ENCODE measurements at places on chromosomes 3 and 15. TPM values are rescaled to one million over a fixed set of nuclear protein-coding genes. Genes with fewer than 3 reads are reported as not detected.
A peak's percentile ranks its signal among the peaks of the same experiment; 100 is the strongest.

DNA sequence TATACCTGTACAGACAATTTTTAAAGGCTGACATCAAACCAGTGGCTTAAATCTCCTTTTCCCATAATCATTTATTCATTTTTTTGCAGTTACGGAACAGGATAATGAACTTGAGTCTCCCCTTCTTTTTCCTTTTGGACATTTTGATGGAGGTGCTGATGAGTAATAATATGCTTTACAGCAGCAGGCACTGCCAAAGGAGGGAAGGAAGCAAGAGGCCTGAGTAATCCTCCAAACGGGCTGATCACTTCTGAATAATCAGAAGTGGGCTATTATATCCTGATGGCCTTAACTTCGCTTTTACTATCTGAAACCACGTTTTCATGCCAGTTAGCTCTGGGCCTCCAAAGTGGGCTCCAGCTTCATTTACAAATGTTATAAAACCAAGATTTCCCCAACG is 527.2 kb downstream of the FOXP1 start:
- peak overlapping the region; percentile 96 for H3K27ac ChIP-seq
- H3K27me3 ChIP-seq = no peaks in the 10 kb centered on the region
- peaks cover 23% of the 10 kb centered on the region for H3K36me3 ChIP-seq

- H3K4me3 ChIP-seq = no peak overlapping the region
- H3K27me3 ChIP-seq = no peaks in the 10 kb centered on the region
- DNase-seq = no peak
- H3K4me1 ChIP-seq = no peaks in the 10 kb centered on the region
- H3K27ac ChIP-seq = no peak overlapping the region
- no peaks in the 10 kb centered on the region for H3K36me3 ChIP-seq
Observed at GRCh38 chr3:3599016-3599415, 200.2 kb upstream of the LRRN1 start.

GRCh38 chr3:129040579-129041300 is 19.8 kb upstream of the GP9 start:
- no peak overlapping the region for H3K27ac ChIP-seq
- peaks cover 5% of the 10 kb centered on the region for H3K4me1 ChIP-seq
- DNase-seq = no peak
- no peak overlapping the region for H3K4me3 ChIP-seq

PYGO1 gene
- not detected for total RNA-seq

DNA sequence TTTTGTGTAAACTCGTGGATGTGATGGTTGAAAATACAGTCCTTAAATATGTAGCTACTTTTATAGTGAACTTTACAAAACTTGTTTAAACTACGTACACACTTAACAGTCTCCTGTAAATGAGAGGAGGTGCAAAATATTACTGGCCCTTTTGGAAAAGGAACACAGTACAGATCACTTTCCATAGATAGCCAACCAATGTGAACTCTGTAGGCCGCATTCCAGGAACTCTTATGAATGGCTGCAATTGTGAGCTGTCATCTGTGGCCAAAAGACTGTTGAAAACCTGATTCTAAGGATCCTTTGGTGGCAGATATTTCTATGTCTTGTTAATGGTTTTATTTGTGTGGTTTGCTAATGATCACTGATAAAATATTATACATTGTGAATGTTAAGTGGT is 6.2 kb downstream of the TSC22D2 start:
- H3K4me3 ChIP-seq = peak overlapping the region; percentile 98
- no peak for DNase-seq
- H3K27ac ChIP-seq = no peak overlapping the region
- H3K27me3 ChIP-seq = no peaks in the 10 kb centered on the region
- H3K4me1 ChIP-seq = peaks cover 60% of the 10 kb centered on the region
- peaks cover 6% of the 10 kb centered on the region for H3K36me3 ChIP-seq

DNA sequence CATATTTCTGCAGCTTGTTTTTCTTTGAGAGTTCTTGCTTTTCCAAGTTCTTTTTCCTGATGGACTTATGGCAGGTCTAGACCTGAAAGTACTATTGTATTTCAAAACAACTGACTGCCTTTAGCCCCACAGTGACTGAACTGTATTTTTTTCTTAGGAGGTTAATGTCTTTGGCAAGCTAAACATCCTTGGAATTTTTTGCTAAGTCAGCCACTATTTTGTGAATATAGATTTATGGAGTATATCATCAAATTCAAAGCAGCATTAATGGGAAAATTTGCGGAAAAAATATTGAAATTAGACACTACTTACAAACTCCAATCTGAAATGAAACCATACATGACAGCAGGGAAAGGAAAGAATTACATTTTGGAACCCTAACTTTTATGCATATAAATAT is 8.6 kb downstream of the PIK3CA start:
- H3K36me3 ChIP-seq = no peaks in the 10 kb centered on the region
- no peak overlapping the region for H3K27ac ChIP-seq
- peaks cover 39% of the 10 kb centered on the region for H3K4me1 ChIP-seq
- no peak for DNase-seq
- H3K27me3 ChIP-seq = no peaks in the 10 kb centered on the region

GRCh38 chr3:100482176-100482575 is 10.2 kb upstream of the TMEM45A start:
- no peak overlapping the region for H3K4me3 ChIP-seq
- no peak overlapping the region for H3K27ac ChIP-seq
- no peak for DNase-seq
- no peaks in the 10 kb centered on the region for H3K4me1 ChIP-seq
- no peaks in the 10 kb centered on the region for H3K36me3 ChIP-seq

- no peak overlapping the region for H3K4me3 ChIP-seq
- no peak for DNase-seq
- no peaks in the 10 kb centered on the region for H3K4me1 ChIP-seq
- H3K27ac ChIP-seq = no peak overlapping the region
- no peaks in the 10 kb centered on the region for H3K36me3 ChIP-seq
- H3K27me3 ChIP-seq = no peaks in the 10 kb centered on the region
Observed at GRCh38 chr15:65431731-65432130, 9.0 kb upstream of the IGDCC4 start.

DNA sequence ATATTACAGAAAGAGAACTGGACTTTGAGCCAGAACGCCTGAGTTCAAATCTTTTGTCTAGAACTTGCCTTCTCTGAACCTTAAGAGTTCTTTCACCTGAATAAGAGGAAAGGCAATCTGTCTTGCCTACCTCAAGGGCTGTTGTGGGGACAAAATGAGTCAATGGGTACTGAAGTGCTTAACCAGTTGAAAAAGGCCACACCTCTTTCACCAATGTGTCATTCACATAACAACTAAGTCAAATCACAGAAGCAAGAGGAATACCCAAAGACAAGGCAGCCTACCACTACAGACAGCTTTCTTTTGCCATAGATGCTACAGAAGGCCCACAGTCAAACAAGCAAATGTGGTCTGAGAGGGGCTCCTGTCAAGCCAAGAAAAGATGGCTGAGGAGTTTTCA is 39.7 kb downstream of the NBEAL2 start:
- H3K27ac ChIP-seq = peak overlapping the region; percentile 42
- H3K36me3 ChIP-seq = peaks cover 39% of the 10 kb centered on the region
- no peak for DNase-seq
- no peak overlapping the region for H3K4me3 ChIP-seq

All from CD4-positive, CD25-positive, alpha-beta regulatory T cell (primary cell).